Caudate nucleus (tissue), 63 donors: ENCODE measurements at places on chromosomes 16 and 17.

- no peak for DNase-seq
Measured at GRCh38 chr17:13350466-13350865, 251.3 kb downstream of the HS3ST3A1 start.

GRCh38 chr16:58492066-58492465 lies 7.9 kb upstream of the NDRG4 start:
- DNase-seq = no peak

DNA sequence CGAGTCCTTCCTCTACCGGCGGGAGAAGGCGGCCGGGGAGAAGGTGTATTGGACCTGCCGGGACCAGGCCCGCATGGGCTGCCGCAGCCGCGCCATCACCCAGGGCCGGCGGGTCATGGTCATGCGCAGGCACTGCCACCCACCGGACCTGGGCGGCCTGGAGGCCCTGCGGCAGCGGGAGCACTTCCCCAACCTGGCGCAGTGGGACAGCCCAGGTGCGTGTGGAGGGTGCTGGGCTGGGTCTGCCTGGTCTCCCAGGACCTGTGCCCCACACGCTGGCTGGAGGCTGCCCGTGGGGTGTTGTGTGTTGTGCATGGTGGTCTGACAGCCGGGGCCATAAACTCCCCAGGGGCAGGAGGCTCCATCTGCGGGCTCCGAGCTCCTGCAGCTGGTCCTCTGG lies 25.4 kb downstream of the FLYWCH1 start:
- DNase-seq = no peak

GRCh38 chr17:41518031-41518430 lies 659 bp downstream of the KRT15 start:
- no peak for DNase-seq

GRCh38 chr17:66417300-66417719 lies 114.9 kb downstream of the PRKCA start:
- no peak for DNase-seq

- DNase-seq = no peak
Measured at GRCh38 chr17:35082073-35082657, 18.7 kb upstream of the RFFL start.

DNA sequence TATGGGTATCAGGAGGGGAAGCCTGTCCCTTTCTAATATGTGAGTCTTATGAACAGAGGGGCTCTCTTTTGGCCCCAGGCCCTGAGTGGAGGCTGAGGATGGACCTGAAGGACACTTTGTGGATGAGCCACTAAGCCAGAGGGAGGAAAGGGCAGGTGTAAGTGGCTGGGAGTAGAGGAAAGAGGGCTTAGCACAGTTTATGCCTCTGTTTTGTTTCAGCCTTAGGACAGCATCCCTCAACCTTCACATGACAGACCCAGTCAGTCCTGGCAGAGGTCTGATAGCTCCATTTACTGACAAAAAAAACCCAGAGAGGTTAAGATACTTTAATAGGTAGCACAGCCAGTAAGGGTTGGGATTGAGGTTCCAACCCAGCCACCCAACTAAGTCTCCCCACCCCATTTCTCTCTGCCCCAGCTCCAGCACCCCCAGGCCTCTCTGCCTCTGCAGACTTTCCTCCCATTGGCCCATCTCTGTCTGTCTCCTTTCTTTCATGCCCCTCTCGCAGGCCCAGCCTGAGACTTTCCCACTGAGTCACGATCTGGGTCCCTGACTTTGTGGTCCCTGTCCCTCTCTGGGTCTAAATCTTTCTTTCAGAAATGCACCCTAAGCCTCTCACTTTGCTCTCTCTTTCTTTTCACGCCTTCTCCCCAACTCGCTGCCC lies 4.7 kb upstream of the TBX21 start:
- DNase-seq = no peak

GRCh38 chr17:72116661-72117521 lies 3.9 kb upstream of the SOX9 start:
- no peak for DNase-seq

- no peak for DNase-seq
Measured at GRCh38 chr17:82984751-82985427, 94.5 kb upstream of the METRNL start.

DNA sequence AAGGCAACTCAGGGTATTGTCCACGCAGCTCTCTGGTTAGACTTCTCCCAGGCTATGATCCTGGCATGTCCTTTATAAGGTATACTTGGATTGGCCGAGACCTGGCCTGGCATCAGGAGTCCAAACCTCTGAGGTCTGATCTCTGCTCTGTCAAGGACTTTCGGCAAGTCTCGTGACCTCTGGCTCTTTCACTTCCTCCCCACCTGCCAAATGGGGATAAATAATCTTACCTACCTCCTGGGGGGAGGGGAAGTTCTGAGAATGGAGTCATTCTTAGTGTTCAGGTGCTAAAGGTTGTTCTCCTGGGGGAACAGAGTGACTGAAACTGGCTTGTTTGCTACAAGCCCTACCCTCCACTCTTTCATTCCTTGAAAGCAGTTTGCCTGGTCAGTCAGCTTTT lies 7.6 kb downstream of the ATXN1L start:
- DNase-seq = no peak

- no peak for DNase-seq
Measured at GRCh38 chr16:2038382-2039231, 9.0 kb downstream of the NTHL1 start.

DNA sequence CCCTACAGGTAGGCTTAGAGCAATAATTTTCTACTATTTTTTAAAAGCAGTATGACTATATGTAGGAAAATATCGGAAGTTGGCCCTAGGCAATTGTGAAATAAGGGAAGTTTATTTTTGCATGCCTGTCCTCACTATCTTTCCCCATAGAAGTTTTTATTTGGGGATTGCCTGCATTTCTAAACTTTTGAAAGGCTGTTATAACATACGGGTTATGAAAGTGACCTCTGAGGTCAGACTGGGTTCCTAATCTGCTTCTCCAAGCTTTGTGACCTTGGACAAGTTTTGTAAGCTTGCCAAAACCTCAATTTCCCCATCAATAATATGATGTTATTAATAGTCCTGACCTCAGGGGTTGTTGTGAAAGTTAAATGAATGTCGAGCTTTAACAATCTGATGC lies 67.1 kb downstream of the ARHGAP44 start:
- no peak for DNase-seq

GRCh38 chr16:2831203-2831602 lies 1.1 kb downstream of the ZG16B start:
- DNase-seq = no peak

DNA sequence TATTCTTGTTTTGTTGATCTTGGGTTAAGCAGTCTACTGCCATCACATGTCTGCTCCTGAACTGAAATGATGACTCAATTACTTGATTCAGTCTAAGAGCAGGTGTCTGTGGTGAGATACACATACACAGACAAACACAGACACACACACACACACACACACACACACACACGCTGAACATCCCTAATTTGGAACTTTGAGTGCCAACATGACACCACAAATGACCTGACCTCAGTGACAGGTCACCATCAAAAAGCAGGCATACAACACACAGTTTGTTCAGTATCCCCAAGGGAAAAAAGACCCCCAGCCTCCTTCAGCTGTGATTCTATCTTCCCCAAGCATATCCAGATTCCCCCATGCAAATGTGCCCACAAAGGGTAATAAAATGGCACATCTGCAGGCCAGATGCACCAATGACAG lies 130.1 kb upstream of the TMEM97 start:
- no peak for DNase-seq
